ENCODE measurements at places on chromosomes 12 and 14.

DNA sequence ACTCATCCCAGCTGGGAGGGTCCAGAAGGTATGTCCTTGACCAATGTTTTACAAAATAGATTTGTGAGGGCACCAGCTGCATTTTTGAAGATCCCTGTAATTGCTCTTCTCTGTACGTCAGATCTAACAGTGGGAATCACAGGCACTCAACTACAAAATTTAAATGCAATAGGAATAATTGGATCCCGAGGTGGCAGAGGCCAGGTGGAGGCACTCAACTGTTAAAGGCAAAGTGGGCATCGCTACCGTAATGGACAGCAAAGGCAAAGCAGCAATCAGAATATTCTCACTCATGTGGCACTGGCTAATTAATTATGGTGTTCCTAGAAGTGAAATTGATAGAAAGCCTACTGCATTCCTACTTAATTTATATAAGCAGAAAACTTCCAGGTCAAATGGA lies 27.9 kb upstream of the PSMC1 start:
- DNase-seq, result no peak

DNA sequence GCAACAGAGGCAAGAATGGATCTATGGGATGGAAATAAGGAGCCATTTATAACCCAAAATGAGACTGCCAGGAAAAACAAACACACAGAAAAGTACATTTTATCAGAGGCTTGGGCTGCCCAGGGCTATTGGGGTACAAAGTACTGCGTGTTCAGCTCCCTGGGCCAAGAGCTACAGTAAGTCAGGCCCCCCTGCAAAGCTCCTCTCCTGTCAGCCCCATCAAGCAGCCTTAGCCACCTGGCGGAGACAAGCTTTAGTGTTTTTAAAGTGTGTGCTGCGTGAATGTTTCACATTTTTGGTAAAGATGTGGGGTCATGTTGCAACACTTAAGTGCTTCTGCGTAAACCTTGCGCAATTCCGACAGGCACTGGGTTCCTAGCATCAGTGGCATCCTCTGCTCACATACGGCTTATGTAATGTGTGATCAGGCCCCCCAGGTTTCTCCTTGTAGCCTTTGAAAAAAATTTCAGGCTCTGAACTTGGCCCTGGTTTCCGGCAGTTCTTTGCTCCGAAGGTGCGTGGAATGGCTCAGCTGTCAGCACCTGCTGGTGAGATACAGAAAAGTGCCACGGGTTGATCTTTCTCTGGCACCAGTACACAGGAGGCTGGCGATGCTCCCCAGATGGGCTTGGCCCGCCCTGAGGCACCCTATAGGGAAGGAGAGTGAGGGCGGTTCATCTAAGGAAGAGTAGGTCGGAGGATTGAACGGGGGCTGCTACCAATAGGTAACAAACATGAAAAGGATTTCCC lies 198.7 kb upstream of the EEA1 start:
- DNase-seq, result no peak

- no peak for DNase-seq
Measured at GRCh38 chr12:69756088-69756755, 17.6 kb downstream of the RAB3IP start.

GRCh38 chr14:105378199-105378598 lies 20.1 kb upstream of the TEX22 start:
- DNase-seq, result no peak

- no peak for DNase-seq
Measured at GRCh38 chr12:106190581-106190980, 51.8 kb upstream of the NUAK1 start.

Data from activated T-cell treated with anti-CD3 and anti-CD28 coated beads, Interleukin-2, amount 50 U/mL, for 48 hours (primary cell).